Endodermal cell (in vitro differentiated cells): ENCODE measurements at places on chromosomes 5 and 9.

- no peak for DNase-seq
These were observed 253.8 kb downstream of the KDM4C start for GRCh38 chr9:7011395-7012067.

DNA sequence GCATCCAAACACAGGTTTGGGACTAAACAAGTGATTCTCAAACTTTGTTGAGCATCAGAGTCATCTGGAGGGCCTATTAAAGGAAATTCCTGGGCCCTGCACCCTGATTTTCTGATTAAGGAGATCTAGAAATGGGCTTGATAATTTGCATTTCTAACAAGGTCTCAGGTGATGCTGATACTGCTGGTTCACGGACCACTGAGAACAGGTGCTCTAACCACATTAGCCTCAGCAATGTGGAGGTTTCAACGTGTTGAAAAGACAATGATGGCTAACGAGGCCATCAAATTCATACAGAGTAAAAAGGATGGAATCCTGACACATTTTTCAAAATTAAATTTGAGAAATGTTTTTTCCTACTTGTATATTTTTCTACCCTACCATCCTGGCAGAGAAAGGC is 172.1 kb downstream of the TSSK1B start:
- DNase-seq, result no peak

DNA sequence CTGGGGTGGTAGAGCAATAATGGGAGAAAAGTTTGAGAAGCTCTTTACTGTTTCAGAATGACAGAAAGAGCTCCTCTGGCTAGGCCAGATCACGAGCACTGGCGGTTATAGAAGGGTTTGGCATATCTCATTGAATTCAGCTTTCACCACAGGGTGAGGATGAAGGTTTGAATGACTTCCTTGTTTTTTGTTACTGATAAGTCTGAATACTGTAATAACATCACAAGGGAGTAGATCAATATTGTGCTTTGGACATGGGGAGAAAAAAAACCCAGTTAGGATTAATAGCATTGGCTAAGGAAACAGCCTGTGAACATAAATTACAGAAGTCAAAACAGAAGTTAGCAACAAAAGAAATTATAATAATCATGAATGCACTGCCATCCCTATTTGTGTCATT is 9.4 kb downstream of the PHAX start:
- no peak for DNase-seq

DNA sequence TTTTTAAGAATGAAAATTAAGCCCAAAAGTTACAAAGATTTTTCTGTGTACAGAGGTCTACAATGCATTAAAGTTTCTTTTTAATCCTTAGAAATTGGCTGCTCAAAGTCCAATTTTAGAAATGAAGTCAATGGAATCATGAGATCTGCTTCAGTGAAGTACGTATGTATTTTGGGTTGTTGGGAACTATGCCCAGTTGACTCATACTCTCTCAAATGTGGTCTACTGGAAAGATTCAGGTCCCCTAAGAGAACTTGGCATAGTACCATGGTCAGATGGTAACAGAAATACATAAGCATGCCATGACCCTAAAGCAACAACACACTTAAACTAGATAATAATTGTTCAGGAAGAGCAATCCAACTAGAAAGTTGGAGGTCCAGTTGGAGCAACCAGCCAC is 23.0 kb downstream of the FBLL1 start:
- DNase-seq, result no peak

GRCh38 chr5:22344000-22344399 is 509.1 kb downstream of the CDH12 start:
- DNase-seq, result no peak

GRCh38 chr5:144549580-144549979 is 378.9 kb downstream of the KCTD16 start:
- DNase-seq, result no peak

- no peak for DNase-seq
These were observed 4.9 kb upstream of the FOXE1 start for GRCh38 chr9:97848215-97848479.

DNA sequence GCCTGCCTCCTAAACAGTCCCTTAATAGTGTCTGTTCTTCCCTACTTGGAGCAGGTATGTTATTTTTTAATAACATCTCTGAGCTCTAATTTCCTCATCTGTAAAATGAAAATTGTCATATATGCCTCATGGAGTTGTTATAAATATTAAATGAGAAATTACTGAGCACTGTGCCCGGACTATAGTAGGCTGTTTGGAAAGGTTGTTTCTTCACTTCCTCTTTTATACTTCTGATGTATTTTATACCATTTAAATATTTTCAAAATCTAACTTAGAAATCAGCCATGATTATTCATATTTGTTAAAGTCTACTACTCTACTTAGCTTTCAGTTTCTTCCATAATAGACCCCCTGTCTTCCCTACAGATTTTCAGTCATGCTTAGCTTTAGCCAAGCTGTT is 30.5 kb upstream of the HAPLN1 start:
- no peak for DNase-seq

- no peak for DNase-seq
These were observed 27.2 kb downstream of the PTPDC1 start for GRCh38 chr9:94111446-94111845.

GRCh38 chr9:93865716-93866115 is 89.4 kb downstream of the BARX1 start:
- DNase-seq, result no peak

- DNase-seq, result peak; percentile 29
These were observed 67.5 kb downstream of the SEMA6A start for GRCh38 chr5:116507051-116507537.

- no peak for DNase-seq
These were observed 132.3 kb upstream of the TAF11L2 start for GRCh38 chr5:17365811-17366138.

- DNase-seq, result no peak
These were observed 694.3 kb downstream of the BRINP1 start for GRCh38 chr9:118674942-118675341.

DNA sequence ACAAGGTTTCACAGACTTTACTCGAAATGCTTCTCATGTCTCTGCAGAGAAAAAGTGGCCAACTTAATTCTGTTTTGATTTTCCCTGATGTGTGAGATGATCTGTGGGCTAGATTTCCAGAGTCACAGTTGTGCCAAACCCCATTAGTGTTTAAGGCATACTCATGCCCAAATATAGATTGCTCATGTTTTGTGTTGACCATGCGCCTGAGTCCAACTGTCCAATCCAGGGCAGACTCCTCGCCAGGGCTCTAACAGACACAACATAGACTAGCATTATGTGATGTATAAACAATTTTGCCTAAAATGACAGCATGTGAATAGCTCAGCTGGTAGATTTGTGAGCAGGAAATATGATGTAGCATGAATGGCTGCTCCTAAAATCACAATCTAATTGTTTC is 128.1 kb downstream of the PRDM6 start:
- no peak for DNase-seq

DNA sequence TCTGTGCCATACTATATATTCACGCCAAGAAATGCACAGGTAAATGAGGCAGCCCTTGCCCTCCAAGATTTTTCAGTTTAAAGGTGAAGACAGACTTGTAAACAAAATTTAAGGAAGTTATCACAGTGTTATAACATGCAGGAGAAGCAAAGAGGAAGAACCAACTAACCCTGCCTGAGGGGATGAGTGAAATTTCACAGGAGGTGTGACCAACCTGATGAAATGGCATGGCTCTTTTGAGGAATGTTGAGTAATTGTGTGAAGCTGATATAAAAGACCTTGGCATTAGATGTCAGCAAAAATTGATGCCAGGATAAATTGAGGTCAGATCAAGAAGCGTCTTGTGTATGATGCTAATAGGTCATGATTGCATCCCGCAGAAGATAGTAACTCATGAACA is 86.5 kb downstream of the HCN1 start:
- DNase-seq, result no peak

- DNase-seq, result no peak
These were observed 566 bp upstream of the FOCAD start for GRCh38 chr9:20683351-20684034.

GRCh38 chr5:111720333-111720890 is 36.6 kb downstream of the NREP start:
- DNase-seq, result no peak

DNA sequence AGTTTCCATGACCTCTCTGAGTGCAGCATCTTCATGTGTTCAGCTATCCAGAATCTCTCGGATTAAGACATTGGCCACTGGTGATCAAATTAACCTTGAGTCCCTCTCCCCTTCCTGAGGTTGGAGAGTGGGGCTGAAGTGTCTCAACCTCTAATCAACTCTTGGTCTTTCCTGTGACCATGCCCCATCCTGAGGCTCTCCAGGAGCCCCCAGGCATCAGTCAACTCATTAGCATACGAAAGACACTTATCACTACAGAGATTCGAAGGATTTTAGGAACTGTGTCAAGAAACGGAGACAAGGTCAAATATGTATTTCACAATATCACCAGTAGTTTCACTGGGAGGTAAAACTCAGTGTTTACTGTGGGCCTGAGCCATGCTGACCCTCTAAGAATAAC is 130.2 kb upstream of the CCDC152 start:
- no peak for DNase-seq

DNA sequence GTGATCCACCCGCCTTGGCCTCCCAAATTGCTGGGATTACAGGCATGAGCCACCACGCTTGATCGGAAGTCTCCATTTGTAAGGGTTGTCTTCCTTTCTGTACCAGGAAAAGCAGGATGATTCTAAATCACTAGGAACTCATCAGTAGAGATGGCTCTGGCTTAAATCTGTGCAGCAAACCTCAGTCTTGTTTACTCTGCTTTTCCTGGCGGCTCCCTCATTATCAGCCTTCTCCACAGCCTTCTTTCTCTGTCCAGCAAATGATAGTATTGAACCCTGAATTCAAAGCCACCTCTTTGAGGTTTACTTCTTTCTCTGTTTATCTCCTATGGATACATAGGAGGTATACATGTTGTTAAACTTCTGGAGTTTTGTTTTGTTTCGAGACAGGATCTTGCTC is 43.0 kb upstream of the GNE start:
- no peak for DNase-seq

GRCh38 chr5:81776258-81776657 is 25.4 kb upstream of the SSBP2 start:
- no peak for DNase-seq

GRCh38 chr5:36035696-36036095 is 31.0 kb downstream of the UGT3A2 start:
- no peak for DNase-seq

DNA sequence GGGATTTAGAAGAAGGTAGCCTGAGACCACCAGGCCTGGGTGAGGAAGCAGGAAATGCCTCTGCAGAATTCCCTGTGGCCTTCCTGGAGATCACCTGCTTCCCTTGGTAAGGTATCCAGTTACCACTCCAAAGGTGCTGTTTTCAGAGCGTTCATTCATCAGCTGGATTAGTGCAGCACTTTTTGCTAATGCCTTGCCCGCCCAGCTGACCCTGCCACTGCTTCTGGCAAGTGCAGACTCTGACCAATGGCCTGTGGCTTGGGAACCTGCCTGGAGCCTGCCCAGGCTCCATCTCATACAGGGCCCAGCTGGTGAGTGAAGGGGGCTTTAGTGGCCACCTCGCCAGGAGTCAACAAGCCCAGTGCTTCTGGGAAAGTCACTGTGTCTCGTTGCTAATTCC is 48.6 kb downstream of the FOXI1 start:
- no peak for DNase-seq

GRCh38 chr9:127667127-127667844 is 39.5 kb upstream of the CFAP157 start:
- DNase-seq, result no peak

DNA sequence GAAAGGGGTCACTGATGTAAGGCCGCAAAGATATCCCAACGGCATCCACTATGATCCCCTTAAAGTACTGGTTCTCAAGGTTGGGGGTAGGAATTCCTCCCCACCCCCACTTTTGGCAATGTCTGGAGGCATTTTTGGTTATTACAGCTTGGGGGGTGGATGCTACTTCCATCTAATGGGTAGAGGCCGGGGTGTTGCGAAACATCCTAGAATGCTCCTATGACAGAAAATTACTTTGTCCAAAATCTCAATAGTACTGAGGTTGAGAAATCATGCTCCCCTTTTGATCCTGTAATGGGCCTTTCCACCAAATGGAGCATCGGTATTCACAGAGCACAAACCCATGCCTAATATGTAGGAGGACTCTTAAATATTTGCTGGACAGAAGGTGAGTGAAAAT is 20.8 kb upstream of the TCERG1 start:
- no peak for DNase-seq

GRCh38 chr5:42390115-42390514 is 33.1 kb upstream of the GHR start:
- DNase-seq, result no peak

- no peak for DNase-seq
These were observed 40.2 kb downstream of the RGS3 start for GRCh38 chr9:113503613-113504211.

GRCh38 chr5:160171666-160172065 is 52.4 kb upstream of the PWWP2A start:
- no peak for DNase-seq

GRCh38 chr5:54401515-54401914 is 54.0 kb upstream of the HSPB3 start:
- no peak for DNase-seq

- no peak for DNase-seq
These were observed 30.2 kb upstream of the SLCO6A1 start for GRCh38 chr5:102529031-102529430.

GRCh38 chr5:151707567-151707966 is 20.9 kb upstream of the SPARC start:
- no peak for DNase-seq

DNA sequence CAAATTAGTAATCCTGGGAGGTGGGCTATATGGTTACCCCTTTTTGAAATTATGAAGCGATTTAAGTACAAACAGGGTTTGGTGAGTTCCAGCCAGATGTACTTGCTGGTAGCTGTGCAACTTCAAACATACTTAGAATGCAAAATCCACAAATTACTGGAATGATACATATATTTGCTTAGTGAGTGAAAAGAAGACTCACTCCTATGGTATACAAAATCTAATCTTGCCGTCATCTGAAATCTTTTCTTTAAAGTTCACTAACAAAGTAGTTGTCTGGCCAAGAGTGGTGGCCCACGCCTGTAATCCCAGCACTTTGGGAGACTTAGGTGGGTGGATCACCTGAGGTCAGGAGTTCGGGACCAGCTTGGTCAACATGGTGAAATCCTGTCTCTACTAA is 64.9 kb upstream of the TJP2 start:
- DNase-seq, result no peak

GRCh38 chr5:25619273-25619672 is 974.5 kb upstream of the CDH10 start:
- DNase-seq, result no peak

DNA sequence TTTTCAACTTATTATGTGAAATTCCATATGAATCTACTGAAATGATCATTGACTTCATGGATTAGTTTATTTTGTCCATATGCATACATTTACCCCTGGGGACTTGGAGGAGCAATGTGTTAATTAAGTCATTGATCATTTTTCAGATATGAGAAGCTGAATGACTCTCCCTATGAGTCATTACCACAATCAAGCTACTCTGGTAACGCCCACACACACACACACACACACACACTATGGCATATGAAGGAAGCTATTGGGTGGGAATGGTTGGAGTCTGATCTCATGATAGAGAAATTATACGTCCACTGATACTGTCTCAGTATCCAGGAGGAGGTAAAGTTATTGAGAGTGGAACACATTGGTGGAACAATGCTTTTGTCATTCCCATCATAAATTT is 528.9 kb downstream of the AGTPBP1 start:
- no peak for DNase-seq
